ENCODE measurements at places on chromosomes 6 and 20. TPM values are rescaled to one million over a fixed set of nuclear protein-coding genes. Genes with fewer than 3 reads are reported as not detected.

The PSMB9 gene
- 5.7 TPM for total RNA-seq

The BPIFB4 gene
- total RNA-seq: not detected

The PLG gene
- 0.46 TPM for total RNA-seq

The PTK6 gene
- 0.12 TPM for total RNA-seq

The DUSP15 gene
- 9.1 TPM for total RNA-seq

The MCCD1 gene
- total RNA-seq: not detected

The KHDC1L gene
- total RNA-seq: 0.75 TPM

The EBF4 gene
- 11.4 TPM for total RNA-seq

The PGC gene
- total RNA-seq: 56.6 TPM

The MACROD2 gene
- 6.7 TPM for total RNA-seq

The ULBP1 gene
- total RNA-seq: 8.2 TPM

The CLVS2 gene
- 0.62 TPM for total RNA-seq

The DOK5 gene
- total RNA-seq: 2.2 TPM

The C6orf15 gene
- not detected for total RNA-seq

The LAMA2 gene
- total RNA-seq: 0.76 TPM

The NHLRC1 gene
- 3.5 TPM for total RNA-seq

The GABRR1 gene
- not detected for total RNA-seq

The CLIC5 gene
- 75.8 TPM for total RNA-seq

The IYD gene
- 0.24 TPM for total RNA-seq

The FAXC gene
- 11.3 TPM for total RNA-seq

The CLDN20 gene
- not detected for total RNA-seq

The FOXQ1 gene
- 20.5 TPM for total RNA-seq

The ANKRD66 gene
- total RNA-seq: 0.34 TPM

The RIN2 gene
- total RNA-seq: 44.8 TPM

The SAMD5 gene
- 9.2 TPM for total RNA-seq

The ZNF165 gene
- 8.4 TPM for total RNA-seq

The RSPO4 gene
- total RNA-seq: 2.4 TPM

The LY6G6F gene
- total RNA-seq: not detected

The MLN gene
- 0.65 TPM for total RNA-seq

The FANCE gene
- total RNA-seq: 12.8 TPM

The RGS17 gene
- 3.7 TPM for total RNA-seq

The AFG1L gene
- 9.6 TPM for total RNA-seq

The PEX3 gene
- total RNA-seq: 12.8 TPM

The INSM1 gene
- 70.2 TPM for total RNA-seq

Measured in type B pancreatic cell (in vitro differentiated cells).